ENCODE measurements at places on chromosomes 5 and 9.

GRCh38 chr9:113677057-113677456 lies 199.1 kb upstream of the ZNF618 start:
- peak; percentile 52 for DNase-seq

DNA sequence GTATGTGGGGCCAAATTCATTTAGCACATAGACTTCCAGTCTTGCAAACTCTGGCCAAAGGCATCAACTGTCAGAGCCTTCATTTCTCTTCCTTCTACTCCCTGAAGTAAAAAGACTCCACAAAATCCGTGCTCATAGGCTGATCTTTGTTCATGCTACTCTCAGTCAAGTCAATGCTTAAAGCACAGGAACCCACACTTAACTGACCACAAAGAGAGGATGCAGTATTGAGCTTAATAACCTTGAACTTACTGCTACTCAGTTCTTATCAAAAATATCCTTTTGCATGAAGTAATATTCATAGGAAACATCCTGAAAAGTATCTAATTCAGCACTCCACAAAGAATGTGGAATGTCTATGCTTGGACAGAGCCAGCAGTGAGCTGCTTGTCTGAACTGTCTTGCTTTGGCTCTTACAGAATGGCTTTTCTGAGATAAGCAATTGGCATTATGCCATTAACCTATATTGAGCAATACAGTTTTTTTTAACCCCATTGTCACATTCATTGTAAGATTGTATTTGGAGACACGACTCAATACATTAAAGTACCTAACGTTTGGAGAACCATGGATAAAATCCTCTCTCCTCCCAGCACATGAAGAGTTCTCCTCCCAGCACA lies 21.7 kb downstream of the LPAR1 start:
- DNase-seq = peak; percentile 43

GRCh38 chr9:136608348-136609159 lies 54.2 kb upstream of the EGFL7 start:
- no peak for DNase-seq

GRCh38 chr5:178396796-178397720 lies 164.5 kb upstream of the PHYKPL start:
- DNase-seq = peak; percentile 87

DNA sequence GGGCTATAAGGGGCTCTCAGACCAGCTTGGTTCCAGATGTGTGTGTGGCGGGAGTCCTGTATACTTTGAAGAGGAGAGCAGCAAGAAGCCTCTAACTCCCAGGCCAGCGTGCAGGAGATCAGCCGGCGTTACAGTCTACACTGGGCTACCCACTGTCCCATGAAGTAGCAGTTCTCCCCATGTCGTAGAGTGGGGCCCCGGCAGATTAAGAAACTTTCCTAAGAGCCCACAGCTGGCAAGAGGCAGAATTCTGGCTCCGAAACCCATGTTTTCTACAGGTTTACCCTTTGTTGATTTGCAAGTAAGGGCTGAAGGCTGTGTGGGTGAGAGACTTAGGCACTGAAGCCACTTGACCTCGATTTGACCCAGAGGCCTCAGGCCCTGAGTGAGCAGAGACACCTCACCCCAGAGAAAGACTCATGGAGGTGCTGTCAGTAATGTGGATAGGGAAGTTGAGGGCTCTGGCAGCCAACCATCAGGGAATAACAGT lies 881 bp upstream of the B4GALT1 start:
- no peak for DNase-seq

- peak; percentile 80 for DNase-seq
These were observed 4.5 kb downstream of the ZNF608 start for GRCh38 chr5:124741711-124742496.

GRCh38 chr9:91726406-91727100 lies 223.5 kb downstream of the ROR2 start:
- DNase-seq = no peak

DNA sequence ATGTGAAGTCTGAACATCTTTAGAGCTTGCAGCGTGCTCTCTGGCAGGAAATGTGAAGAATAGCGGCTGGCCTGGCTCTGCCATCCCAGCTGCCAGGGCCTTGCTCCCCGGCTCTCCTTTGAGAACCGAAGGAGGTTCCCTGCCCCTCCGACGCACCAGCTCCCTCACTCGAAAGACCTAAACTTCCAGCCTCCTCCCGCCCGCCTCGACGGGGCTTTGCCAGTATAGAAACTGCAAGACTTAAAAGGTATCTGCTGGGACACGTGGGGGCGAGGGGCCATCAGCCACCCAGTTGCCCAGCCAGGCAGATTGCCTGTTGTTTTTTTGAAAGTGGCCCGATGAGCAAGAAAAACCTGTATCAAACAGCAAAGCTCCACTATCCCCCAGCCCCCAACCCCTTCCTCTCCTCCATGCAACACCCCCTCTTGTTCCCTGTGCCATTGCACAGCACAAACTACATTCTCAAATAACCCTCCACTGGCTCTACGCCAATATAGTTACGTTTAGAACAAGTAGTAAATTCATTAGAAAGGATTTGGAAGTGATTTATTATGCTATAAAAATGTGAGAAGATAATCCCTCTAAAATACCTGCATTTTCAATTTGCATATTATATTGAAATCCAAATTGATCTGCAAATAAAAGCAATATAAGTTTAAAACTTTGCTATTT lies 331.9 kb downstream of the MED10 start:
- no peak for DNase-seq

- DNase-seq = no peak
These were observed 2.9 kb downstream of the AK1 start for GRCh38 chr9:127874301-127875221.

GRCh38 chr5:168006456-168007130 lies 284.9 kb upstream of the WWC1 start:
- DNase-seq = peak; percentile 56
